Stimulated activated CD4-positive, alpha-beta T cell treated with anti-CD3 and anti-CD28 coated beads, TNF-alpha, amount 100 ng/mL, for 4 hours (primary cell): ENCODE measurements at places on chromosomes 2 and 18.

DNA sequence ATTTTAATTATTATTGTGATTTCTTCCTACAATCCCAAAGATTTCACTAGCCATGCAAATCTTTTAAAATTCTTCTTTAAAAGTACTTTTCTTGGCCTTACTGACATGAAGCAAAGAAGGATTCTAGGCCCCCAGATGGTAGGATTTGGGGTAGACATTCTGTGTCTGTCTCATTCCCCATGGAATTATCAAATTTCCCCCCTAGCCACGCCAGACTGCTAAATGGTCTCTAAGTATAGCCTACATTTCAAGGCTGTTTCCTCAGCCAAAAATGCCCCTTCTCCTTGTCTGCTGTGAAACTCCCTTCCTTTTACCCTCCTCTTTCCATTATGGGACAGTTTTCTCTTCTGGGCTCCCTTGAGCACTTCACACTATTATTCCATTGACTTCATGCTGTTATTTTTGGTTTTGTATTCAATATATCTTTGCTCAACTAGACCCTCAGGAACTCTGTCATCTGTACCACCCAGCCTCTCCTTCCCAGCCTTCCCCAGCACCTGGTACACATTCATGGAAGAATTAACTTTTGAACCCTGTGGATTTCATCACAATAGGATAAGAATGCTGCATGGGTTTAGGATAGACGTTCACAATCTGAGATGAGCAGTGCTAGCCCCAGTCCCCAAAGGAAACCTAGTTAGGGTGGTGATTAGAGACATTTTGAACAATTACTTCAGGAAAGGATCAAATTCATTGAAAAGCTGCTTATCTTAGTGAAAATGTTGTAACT lies 21.5 kb upstream of the CYP1B1 start:
- DNase-seq = no peak

GRCh38 chr2:153133716-153134115 lies 344.8 kb downstream of the RPRM start:
- DNase-seq = no peak

DNA sequence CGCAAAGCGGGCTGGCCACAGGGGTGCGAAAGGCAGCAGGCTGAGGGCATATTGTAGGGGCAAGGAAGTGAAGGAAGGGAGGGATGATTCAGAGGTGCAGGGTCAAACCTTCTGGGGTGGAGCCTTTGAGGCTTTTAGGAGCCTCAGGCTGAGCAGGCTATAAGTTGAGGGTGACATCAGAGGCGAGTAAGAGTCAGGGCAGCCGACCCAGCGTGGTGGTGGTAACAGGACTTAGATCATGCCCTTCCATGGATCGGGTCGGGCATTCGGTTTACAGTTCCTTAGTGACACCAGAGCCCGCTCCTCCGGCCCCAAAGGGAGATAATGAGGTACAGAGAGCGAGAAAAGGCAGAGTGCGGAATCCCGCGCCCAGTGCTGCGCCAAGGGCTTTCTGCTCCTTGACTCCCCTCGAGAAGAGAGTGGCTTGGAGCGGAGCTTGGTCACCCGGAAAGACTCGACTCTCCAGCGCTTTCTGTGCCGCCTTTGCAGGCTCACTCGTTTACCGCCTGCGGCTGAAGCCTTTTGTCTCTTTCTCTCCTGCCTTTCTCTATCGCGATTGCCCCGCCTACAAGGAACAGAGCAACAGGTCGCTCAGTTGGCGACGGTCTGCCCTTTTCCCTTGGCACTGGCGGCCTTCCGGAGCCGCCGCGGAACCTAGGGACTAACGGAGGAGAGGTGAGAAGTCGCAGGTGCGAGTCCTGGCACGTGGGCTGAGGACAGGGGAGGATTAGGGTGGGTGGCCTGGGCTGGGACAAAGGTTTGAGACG lies 720 bp downstream of the LBX2 start:
- no peak for DNase-seq

GRCh38 chr2:184413671-184414229 lies 184.6 kb upstream of the ZNF804A start:
- DNase-seq = no peak

- DNase-seq = no peak
Measured at GRCh38 chr2:71555798-71556454, 102.6 kb downstream of the DYSF start.

DNA sequence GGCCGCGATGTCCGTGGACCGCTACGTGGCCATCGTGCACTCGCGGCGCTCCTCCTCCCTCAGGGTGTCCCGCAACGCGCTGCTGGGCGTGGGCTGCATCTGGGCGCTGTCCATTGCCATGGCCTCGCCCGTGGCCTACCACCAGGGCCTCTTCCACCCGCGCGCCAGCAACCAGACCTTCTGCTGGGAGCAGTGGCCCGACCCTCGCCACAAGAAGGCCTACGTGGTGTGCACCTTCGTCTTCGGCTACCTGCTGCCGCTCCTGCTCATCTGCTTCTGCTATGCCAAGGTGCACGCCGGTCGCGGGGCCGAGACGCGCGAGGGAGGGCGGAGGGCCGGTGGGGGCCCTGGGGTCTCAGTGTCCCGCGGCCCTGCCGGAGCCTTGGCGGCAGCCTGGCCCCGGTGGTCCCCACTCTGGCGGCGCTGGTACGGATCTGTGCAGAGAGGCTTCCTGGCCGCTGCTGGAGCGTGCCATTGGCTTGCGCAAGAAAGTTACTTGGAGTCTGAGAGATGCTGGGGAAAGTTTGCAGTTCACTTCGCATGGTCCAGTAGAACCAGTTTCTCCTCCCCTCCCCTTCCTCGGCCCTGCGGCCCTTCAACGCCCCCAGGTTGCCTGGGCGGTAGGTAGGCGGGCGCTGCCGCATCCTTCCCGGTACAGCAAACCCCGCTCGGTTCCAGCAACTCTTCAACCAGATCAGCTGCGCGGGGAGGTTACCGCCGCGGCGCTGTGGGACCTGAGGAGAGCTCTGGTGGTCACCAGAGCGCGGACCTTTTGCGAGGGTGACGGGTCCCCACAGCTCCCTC lies 1.5 kb downstream of the GALR1 start:
- DNase-seq = no peak

DNA sequence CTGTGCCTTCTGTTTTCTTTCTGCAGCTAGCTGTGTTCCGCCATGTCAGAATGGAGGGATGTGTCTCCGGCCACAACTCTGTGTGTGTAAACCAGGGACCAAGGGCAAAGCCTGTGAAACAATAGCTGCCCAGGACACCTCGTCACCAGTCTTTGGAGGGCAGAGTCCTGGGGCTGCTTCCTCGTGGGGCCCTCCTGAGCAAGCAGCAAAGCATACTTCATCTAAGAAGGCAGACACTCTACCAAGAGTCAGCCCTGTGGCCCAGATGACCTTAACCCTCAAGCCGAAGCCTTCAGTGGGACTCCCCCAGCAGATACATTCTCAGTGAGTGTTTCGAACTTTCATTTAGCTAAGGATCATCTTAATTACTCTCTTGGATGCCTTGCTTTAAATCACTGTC lies 74.1 kb downstream of the LTBP1 start:
- DNase-seq = no peak

- DNase-seq = no peak
Measured at GRCh38 chr2:10169581-10169980, 47.0 kb downstream of the RRM2 start.

DNA sequence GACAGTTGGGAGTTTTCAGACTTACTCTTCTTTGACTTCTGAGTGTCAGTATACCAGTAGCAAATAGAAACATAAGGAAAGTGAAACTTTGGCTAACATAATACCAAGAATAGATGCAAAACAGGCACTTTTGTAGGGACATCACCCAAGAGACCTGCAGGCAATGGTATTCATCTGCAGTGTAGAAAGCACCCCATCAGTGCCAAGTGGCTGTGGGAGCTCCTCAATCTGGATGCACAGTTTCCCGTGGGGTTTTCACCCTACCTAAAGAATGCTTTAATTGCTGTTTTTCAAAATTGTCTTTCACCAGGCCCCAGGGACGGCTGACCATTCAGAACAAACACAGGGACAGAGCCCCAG lies 96.6 kb upstream of the GPR45 start:
- no peak for DNase-seq

- no peak for DNase-seq
Measured at GRCh38 chr2:169105476-169105875, 36.1 kb downstream of the DHRS9 start.

- DNase-seq = no peak
Measured at GRCh38 chr2:217086718-217087117, 226.9 kb upstream of the TNP1 start.

DNA sequence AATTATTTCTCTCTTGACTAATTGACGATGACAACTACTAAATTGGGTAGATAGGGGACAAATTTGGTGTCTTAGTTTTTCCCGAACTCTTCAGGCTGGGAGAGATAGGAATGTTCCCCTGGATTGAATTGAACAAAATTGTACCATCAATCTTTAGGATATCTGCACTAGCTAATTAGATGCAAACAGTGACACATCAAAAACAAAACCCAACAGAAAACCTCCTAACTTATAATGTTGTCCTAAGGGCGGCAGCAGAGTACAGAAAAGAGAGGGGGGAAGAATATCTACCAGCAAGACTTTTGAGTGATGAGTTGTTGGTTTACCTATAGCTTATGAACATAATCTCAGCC lies 342.9 kb downstream of the INSIG2 start:
- DNase-seq = no peak

DNA sequence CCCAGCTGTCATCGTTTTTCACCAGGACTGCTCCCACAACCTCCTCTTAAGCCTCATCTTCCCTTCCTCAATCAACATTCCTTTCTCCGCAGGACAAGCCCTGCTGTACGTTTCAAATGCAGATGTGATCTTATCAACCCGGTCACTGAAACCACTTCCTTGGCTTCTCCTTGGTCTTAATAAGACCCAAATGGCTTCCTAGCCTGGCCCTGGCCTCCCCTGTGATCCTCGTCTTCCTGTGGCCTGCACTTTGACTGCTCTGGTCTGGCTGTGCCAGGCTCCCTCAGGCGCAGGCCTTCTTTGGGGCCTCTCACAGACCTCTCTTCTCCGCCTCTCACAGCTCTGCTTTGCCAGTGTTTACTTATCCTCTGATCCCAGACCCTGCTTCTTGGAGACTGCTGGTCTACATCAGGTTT lies 4.7 kb upstream of the ADNP2 start:
- DNase-seq = no peak

- DNase-seq = no peak
Measured at GRCh38 chr2:100722125-100722524, 97.8 kb upstream of the NPAS2 start.

DNA sequence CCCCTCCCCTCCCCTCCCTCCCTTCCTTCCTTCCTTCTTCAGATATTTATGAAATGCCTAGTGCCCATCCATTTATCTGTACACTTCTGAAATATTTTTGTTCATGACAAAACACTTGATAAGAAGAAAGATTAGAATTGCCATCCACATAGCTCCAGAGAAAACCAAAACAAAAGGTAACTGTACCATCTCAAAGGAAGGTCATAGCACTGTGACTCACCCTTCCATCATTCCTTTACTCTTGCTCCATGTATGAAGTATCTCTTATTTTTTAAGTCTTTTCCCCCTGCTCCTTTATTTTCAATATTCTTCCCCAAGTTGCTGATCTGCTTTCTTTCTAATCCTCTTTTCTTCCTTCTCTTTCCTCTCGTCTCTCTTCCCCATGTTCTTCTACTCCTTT lies 9.9 kb downstream of the CNTNAP5 start:
- DNase-seq = no peak

- DNase-seq = no peak
Measured at GRCh38 chr2:222194669-222195068, 104.1 kb downstream of the PAX3 start.

DNA sequence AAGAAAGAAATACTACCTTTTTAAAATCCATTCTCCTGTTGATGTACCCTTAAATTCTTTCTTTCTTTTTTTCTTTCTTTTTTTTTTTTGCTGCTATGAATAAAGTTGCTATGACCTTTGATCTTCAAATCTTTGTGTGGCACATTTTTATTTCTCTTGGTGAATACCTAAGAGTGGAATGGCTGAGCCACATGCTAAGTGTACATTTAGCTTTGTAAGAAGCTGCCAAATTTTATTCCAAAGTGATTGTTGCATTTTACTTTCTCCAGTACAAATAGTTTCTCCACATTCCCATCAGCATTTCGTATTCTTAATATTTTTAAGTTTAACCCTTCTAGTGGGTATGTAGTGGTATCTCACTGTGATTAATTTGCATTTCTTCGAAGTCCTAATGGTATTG lies 88.8 kb upstream of the RAB27B start:
- DNase-seq = no peak

DNA sequence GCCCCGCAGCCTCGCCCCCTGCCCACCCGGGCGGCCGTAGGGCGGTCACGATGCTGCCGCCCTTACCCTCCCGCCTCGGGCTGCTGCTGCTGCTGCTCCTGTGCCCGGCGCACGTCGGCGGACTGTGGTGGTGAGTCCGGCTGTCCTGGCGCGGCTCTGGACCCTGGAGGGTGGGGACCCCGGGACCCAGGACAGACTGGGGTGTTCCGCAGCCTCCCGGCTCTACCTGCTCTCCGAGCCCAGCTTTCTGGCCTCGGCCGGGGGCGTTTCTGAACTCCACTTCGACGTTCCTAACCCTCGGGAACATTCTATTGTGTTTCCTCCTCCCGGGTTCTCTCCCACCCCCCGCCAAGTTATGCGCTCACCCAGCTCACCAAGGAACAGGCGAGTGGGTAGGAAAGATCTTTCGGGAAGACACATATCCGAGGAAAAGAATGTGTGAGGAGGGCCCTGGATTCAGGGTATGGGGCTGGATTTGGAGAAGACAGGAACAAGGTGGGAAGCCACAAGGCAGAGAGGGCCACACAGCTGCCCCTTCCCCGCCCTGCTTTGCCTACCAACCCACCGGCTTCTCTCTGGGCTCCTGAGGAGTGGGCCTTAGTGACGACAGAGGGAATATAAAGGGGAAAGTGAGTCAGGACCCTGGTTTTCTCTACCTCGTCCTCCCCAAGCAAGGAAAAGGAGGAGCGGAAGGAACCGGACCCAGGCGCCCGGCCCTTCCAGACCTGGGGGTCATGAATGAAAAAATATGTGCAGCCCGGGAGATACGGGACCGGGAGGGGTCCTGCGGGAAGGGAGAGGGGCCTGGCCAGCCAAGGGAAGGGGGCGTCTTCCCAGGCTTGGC lies 605 bp downstream of the WNT6 start:
- DNase-seq = no peak

GRCh38 chr2:197919487-197919886 lies 115.1 kb downstream of the PLCL1 start:
- no peak for DNase-seq

DNA sequence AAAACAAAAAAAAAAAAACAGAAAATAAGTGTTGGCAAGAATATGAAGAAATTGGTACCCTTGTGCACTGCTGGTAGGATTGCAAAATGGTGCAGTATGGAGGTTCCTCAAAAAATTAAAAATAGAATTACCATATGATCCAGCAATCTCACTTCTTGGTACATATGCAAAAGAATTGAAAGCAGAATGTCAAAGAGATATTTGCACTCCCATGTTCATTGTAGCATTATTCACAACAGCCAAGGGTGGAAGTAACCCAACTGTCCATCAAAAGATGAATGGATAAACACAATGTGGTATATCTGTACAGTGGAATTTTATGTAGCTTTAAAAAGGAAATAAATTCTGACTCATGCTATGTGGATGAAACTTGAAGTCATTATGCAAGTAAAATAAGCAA lies 72.8 kb upstream of the POU3F3 start:
- DNase-seq = no peak

GRCh38 chr2:50556934-50557575 lies 474.9 kb downstream of the NRXN1 start:
- DNase-seq = no peak

GRCh38 chr2:121649149-121649595 lies at the start of gene CLASP1:
TSS of gene CLASP1 (minus strand) at chr2:121649462. CDS start at chr2:121605895, 43,567 bp downstream.
- no peak for DNase-seq
